ENCODE measurements at places on chromosomes 11 and 22.

GRCh38 chr11:70725739-70726138, 327.4 kb downstream of the CTTN start:
- DNase-seq, result no peak

DNA sequence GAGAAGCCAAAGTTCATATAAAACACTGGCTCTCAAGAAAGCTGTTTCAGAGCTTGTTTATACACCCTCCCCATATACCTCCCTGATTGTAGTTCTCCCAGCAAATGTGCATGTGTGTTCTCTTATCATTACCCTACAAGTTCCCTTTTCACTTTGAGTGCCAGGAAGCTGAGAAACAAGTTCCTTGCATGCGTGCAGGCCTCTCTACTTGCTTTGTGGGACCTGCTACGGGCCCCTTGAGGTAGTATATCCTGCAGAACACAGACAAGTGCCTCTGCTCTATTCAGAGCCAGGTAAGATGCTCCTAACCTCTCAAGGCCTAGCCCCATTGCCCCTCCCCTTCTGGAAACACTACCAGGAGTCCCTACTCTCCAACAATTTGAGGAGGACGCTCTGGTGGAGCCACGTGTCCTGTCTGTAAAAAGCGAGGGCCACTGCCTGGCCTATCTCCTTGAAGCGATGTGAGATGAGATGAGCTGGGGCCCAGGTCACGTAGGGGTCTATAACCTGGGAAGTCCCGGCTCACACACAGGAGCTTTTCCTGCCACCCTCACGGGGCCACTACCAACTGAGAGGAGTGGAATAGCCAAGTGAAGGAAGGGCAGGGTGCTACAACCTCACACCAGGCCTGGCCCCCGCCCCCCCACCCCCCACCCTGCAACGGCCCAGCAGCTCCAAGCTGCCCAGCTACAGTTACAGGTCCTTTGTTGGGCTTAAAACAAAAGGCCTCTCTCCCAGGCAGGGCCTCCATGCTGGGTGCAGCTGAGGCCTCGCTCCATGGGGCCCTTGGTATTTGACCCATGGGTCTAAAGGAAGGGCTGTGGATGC, 2.6 kb upstream of the ATP5MGL start:
- no peak for DNase-seq

GRCh38 chr22:49752598-49753091, 75.0 kb downstream of the BRD1 start:
- DNase-seq, result no peak

DNA sequence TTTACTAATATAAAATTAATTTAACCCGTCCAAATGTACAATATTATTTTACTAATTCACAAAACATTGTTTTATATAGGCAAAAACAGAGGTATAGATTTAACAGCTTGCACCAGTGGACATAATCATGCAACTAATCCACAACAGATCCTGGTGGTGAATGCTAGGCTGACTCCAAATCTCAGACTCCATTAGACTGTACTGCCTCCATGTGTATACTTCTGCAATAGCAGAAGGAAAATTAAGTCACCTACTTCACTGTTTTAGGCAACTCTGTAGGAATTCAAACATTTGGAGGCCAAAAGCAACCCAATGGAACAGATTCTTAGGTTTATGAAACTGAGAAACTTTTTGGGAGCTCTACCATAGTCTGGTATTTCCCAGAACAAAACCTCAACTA, 30.0 kb upstream of the RAB39A start:
- DNase-seq, result no peak

GRCh38 chr11:59756558-59756840, 1.3 kb downstream of the STX3 start:
- DNase-seq, result no peak

GRCh38 chr11:107849790-107850189, 8.8 kb downstream of the SLC35F2 start:
- no peak for DNase-seq

DNA sequence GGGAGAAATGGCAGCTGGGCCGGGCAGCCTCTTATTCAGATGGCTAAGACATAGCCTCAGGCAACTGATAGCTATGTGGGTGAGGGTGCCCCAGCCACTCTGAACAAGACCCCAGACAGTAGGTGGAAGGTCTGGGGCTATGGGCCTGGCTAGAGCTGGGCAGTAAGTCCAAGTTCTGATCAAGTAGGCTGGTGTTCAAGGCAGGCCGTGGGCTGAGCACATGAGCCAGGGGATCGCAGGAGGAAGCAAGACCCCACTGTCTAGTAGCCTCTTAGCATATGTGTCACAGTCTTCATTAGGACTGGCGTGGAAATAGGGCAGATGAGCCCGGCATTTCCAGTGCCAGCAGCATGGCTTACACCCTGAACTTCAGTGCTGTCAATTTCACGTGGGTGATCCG, 192.1 kb downstream of the ADAMTS15 start:
- DNase-seq, result no peak

DNA sequence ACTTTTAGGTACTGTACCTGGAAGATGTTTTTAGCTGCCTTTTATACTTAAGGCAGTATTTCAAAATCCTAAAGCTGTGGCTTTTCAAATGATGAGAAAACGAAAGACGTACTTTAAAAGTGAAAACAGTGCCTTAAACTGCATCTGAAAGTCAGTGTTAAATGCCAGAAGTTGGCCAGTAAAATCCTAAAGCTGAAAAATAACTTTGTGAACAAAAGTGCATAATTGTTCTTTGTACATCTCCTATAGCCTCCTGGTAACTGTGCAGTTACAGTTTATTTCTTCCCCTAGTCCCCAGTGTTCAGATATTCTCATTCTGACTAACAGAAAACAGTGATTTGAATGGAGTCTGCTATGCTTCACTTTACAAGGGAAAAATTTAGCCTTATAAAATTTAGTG, 6.8 kb downstream of the EED start:
- no peak for DNase-seq

DNA sequence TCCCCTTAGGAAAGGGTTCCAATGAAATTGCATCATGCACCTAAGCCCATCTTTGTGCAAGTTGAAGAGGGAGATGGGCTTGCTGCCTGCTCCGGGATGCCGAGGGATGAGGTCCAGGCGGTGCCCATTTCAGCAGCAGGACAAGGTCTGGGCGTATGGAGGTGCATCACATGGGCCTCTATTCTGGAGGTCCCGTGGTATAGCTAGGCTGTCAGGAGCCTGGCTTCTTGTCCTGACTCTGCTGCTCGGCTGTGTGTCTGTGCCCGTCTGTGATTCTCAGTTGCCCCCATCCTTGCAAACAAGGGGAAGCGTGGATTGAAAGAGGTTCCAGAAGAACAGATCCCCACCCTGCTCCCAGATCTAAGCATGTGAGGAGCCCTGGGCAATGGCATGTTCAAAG, 130.0 kb downstream of the OSBP2 start:
- no peak for DNase-seq

GRCh38 chr22:50700387-50701075, 27.9 kb downstream of the SHANK3 start:
- no peak for DNase-seq
